ENCODE measurements at places on chromosomes 7 and 10.

GRCh38 chr10:74123081-74123480 is 27.5 kb downstream of the AP3M1 start:
- DNase-seq = no peak

DNA sequence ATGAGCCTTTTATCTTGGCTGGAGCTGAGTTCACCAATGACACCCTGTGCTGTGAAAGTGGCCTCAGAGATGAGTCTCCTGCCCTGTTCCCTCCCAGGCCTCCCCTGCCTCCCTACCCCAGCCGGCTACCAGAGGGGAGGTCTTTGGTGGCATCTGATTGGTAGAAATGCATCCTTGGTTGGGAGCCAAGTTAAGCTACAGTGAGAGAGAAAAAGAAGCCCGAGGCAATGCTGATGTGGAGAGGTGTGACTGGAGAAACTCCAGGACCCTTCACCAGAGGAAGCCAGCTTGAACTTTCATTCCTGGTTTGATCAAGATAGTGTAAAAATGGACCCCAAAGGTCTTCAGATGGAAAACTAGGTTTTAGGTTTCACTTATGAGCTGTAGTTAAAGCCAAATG is 191.1 kb upstream of the TCF7L2 start:
- DNase-seq = no peak

GRCh38 chr10:15369256-15370211 is 1.6 kb downstream of the FAM171A1 start:
- peak; percentile 52 for DNase-seq

DNA sequence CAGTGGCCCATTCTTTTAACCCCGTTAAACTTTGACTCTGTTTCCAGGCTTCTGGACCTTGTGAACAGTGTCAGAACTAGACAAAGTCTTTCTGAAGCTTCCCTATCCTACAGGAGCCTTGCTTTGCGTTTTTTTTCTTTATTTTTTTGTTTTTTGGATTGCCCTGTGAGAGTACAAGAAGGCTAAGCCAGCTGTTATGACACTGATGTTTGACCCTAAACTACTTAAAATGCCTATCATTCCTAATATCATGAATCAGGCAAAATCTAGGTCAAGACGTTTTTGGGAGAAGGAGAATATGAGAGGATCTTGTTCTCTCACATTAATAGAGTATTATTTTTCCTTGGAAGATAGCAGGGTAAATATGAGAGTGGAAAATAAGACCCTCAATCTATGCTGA is 79.8 kb downstream of the EPDR1 start:
- no peak for DNase-seq

DNA sequence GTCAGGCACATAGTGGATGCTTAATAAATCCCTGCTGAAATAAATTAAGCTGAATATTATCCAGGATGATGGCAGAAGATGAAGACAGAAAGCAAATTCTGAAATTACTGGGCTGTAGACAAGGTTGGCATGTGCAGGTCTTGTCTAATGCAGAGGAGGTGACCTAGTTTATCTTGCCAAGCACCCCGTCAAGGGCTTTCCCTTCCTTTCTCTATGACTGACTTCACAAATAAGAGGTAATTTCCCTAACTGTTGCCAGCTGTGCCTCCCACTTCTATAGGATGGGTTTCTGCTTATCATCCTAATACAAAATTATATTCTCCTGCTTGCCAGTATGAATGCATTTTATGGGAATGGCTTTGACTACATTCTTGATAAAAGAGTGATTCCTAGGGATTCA is 38.0 kb downstream of the LHFPL3 start:
- peak; percentile 31 for DNase-seq

- DNase-seq = no peak
Measured at GRCh38 chr10:35608328-35608672, 3.2 kb downstream of the GJD4 start.

- no peak for DNase-seq
Measured at GRCh38 chr7:108525327-108525984, 479 bp downstream of the PNPLA8 start.

DNA sequence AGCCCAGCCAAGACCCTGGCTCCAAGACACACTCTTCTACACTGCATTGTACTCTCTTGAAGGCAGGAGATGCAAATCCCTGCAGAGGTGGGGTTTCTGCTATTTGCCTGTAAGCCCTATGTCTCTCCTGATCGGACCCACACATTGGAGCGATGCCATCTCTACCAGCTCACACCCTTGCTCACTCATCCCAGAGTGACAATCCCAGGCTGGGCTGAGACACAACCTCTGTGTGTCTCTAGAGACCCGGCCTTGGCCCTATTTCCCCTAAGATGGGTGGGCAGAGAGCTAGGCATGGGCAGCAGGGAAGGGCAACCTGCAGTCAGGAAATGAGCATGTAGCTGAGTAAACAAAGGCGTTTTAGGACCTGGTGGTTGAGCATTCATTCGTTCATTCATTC is 25.6 kb downstream of the CCDC3 start:
- no peak for DNase-seq

GRCh38 chr10:100750291-100751210 is 5.2 kb downstream of the PAX2 start:
- no peak for DNase-seq

GRCh38 chr10:74025380-74025978 is 27.6 kb downstream of the VCL start:
- no peak for DNase-seq

- DNase-seq = no peak
Measured at GRCh38 chr7:18975689-18976280, 141.7 kb downstream of the TWIST1 start.
